ENCODE measurements at places on chromosomes 5 and 9.

DNA sequence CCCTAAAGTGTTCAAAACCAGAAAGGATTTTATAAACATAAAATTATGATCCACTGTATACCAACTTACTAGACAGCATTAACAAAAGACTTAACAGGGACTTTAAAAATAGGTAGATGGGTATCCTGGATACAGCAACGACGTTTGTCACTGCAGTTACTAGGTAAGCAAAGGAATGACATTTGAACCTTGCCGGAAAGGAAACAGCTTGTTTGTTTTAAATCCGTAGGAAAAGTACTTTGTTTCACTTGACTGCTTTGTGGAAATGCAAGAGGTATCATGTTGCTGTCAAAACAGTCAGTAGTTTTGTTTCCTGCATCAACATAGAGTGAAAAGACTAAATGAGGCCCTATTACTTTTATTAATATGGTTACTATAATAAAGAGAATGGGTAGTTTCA lies 122.9 kb downstream of the CDC42SE2 start:
- DNase-seq: no peak

DNA sequence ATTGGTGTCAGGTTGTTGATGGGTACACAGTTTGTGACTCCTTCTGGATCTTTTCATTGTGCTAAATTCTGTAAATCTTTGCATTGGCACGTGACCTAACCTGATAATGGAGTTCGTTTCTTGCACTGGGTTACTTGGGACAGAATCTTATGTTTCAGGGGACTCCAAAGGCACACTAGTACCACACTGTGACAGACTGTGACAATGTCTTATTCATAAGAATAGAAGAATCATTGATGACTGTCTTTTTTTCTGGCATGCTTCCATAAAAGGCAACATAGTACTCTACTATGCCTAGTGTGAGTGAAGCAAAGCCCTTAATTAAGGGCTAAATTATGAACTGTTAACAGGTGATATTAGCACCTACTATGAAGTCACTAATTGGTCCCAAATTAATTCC lies 35.4 kb upstream of the RICTOR start:
- no peak for DNase-seq

DNA sequence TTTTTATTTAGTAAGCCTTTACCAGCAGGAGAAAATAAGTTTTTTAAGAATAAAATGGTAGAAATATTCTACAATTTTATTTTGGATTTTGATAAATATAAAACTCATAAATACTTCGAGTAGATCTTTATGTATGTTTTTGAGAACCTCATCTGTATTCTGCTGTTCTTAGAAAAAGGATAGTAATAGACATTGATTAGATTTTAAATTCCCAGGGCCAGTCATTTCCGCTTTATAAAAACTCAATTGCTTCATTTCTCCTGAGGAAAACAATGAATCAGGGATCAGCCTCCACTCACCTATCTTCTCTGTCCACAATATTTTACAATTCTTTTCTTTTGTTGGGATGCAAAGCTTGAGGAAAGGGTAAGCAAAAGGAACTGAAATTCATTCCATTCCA lies 1983.5 kb upstream of the C9orf72 start:
- no peak for DNase-seq

GRCh38 chr9:133938753-133939152 lies 53.4 kb downstream of the VAV2 start:
- no peak for DNase-seq

- DNase-seq: no peak
Measured at GRCh38 chr9:134830126-134830525, 50.5 kb upstream of the FCN2 start.

- DNase-seq: no peak
Measured at GRCh38 chr5:177966009-177966838, 29.8 kb downstream of the PROP1 start.

DNA sequence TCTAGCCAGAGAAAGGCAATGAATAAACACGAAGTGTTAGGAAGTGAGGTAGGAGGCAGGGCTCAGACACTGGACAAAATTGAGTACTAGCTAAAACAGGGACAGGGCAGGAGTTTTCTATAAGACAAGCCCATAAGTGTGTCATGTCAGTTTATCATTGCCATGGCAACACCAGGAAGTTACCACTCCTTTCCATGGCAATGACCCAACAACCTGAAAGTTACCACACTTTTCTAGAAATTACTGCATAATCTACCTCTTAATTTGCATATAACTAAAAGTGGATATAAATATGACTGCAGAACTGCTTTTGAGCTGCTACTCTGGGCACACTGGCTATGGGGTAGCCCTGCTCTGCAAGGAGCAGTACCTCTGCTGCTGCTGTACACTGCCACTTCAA lies 442.5 kb upstream of the COX7C start:
- DNase-seq: no peak

DNA sequence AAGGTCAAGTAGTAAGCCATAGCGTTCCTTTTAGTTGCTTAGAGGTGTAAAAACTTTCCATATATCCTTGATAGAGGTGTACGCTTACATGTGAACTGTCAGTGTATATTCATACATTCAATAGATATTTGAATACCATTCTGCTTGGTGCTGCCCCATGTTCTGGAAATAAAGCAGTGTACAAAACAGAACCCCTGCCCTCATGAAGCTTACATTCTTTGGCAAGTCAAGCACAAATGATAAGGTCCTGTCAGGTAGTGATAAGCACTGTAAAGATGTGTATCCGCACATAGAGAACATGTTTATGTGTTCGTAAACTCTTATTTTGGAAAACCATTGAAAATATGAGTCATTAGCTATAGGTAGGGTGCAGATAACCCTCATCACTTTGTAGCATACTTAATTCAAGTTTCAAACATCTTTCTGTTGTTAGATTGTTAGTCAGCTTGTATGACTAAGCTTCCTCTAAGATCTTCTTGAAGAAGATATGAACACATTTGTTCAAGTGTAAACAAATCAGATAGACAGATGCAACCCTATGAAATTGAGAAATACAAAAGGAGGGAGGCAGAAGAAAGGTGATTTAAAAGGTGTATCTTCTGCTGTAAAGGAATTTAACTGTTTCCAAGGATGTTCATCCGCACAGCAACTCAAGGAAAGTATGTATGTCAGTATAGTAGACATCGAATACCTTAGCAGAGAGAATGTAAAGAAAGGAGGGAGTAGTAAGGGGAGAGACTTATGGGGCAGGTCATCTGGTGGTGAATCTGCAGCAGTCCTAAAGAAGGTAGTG lies 1.6 kb downstream of the GTF3C4 start:
- no peak for DNase-seq

DNA sequence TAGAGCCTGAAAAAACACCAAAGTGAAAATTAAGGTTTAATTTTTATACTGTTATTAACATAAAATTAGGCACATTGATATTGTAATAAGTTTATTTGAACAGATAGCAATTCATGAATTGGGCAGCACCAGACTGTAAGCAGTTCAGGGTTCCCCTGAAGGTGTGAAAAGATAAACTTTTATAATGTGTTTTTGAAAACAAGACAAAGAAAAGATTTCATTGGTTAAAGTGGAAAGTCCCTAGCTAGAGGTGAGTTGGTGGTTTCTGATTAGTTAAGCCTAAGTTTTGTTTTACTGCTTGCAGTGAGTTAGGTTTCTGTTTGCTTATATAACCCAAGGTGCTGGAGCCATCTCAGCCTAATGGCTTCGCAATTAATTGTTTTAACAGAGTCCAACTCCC lies 96.5 kb upstream of the RPS23 start:
- DNase-seq: no peak

GRCh38 chr5:127699416-127699815 lies 3.8 kb upstream of the CCDC192 start:
- no peak for DNase-seq

GRCh38 chr9:110650991-110651411 lies 17.6 kb upstream of the MUSK start:
- no peak for DNase-seq

GRCh38 chr9:134547161-134548100 lies 94.2 kb upstream of the COL5A1 start:
- DNase-seq: no peak

- DNase-seq: no peak
Measured at GRCh38 chr5:51860532-51861018, 477.3 kb downstream of the ISL1 start.

DNA sequence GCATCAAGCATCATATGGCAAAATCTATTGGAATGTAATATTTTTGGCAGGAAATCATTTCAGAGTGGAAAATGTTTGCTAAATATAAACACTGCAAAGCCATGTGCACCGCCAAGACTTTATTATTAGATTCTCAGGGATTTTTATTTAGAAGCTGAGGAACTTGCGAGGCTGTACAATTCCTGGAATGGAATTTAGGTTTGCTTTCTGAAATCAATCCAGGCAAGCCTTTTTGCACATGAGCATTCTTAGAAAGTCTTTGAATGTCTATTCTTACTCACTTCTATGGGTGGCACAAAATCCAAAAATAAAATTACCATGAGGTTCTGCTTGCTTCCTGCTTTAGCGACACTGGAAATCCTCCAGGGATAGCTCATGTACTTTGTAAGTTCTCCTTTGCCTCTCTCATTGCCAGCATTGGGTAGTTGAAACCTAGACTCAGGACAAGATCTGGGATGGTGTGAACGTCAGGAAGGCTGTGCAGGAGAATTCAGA lies 71.5 kb upstream of the PALM2AKAP2 start:
- DNase-seq: no peak

DNA sequence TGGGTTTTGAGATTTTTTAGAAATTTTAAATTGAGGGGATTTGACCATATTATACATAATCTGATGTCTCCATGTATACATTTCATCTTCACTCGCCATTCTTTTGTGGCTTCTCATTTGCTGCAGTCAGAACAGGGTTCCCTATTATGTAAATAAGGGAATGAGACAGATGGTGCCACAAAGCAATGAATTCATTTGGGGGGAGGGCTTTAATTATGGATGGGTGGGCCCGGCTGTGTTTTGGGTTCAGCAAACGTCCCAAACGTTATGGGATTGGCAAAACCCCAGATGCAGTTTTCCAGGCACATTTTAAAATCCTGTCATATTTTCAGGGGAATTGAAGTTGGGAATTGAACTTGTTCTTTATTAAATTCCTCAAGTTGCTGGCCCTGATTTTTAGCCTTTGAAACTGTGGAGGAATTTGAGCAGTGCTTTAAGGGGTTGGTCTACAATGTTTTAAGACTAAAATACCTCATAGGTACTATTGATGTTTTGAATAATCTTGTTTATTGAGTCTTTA lies 558.5 kb upstream of the ZNF462 start:
- no peak for DNase-seq

DNA sequence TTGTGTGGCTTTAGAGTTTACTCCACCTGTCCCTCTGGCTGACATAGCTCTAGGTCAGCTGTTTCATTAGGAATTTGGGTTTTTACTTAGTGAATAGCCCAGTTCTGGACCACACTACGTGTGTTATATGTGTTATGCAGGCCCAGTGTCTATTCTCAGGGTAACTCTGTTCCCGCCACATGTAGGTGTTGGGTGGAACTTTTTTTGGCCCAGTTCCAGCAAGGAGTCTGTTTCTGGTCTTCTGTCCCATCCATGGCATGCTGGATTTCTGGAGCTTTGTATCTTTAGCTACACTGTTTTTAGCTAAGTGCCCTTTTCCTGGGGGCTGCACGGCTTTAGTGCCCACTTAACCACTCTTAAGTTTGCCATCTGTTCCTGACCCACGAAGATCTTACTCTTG lies 15.5 kb downstream of the RMI1 start:
- no peak for DNase-seq

DNA sequence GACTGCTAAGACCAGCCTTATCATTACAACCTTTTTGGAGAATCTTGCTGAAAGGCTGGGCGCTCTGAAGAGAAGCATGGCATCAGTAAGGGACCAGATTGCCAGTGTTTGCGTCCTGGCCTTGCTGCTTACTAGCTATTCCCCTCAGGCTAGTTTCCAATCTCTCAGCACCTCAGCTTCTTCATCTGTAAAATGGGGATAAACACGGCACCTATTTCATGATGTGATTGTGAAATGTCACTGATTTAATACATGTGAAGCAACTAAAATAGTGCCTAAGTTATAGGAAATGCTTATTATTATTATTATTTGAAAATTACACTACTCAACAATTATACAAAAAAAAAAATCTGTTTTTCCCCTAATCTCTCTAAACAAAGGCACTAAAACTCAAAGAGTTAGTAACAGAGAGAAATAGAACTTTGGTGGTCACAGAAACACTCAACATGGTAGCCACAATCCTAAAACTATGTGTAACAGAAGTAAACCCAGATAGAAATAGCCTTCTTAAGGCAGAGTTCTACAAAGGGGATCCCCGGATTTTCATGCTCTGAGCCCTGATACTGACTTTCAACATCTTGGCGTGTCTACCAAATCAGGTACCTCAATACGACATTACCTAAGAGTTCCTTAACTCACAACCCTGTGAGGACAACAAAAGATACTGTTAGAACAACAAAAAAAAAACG lies 62.0 kb downstream of the ENC1 start:
- no peak for DNase-seq

- DNase-seq: no peak
Measured at GRCh38 chr5:125525356-125525755, 778.9 kb upstream of the ZNF608 start.

DNA sequence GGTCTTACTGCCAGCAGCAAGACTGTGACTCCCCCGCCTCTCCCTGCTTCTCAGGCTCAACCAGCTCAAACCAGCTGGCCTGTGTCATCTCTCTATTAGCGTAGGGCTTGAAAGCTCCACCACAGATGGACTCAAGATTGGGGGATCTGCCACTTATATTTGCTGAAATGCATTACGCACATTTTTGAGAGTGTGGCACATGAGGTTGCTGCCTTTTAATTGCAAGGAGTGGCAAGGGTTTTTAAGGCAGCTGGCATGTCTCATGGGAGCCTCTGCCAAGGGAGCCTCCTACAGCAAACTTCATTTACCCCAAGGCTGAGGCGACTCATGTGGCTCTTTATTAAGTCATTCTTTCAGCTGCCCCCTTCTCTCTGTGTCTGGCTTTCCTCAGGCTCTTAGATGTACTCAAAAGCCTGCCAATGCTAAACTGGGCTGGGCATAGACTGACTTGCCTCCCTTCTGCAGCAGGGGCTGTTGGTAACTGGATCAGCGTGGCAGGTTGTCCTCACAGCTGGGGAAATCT lies 219.3 kb downstream of the SMARCA2 start:
- DNase-seq: no peak

DNA sequence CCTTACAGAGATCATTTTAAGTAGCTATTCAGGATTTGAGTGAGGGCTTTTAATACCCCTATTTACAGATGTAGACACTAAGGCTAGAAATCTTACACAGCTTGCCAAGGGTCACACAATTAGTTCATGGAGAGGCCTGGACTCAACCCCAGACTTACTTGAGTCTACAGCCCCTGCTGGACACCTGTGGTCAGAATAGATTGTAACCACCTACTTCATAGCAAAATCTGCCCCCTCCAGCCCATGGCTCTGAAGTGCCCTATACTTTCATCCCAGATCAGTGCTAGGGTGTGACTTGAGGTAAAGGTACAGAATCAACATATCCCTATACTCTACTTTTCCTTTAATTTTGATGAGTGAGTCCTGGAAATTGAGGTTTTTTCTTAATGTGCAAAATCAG lies 291.3 kb downstream of the ADGRV1 start:
- DNase-seq: no peak

DNA sequence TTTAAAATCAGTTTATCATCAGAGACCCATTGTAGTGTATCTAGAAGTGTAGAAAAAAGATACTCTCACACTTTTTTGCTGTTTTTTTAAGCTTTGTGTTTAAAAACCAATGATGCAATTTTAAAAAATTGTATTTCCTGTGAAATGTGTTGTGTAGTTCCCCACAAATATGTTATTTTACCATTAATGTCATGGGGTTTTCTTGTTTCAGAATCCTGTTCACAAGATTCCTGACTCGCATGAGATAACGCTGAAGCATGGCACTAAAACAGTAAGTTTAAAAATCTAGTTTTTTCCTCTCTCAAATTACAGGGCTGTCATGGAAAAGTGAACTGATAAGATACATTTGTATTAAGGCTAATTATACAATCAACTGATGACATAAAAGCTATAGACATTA lies 58.6 kb downstream of the WDR70 start:
- no peak for DNase-seq

All from activated naive CD4-positive, alpha-beta T cell (primary cell).